Activated T-cell treated with anti-CD3 and anti-CD28 coated beads, Interleukin-2, amount 50 U/mL, for 4 hours (primary cell): ENCODE measurements at places on chromosomes 16 and 17. TPM values are rescaled to one million over a fixed set of nuclear protein-coding genes. Genes with fewer than 3 reads are reported as not detected.

- no peak for DNase-seq
Observed at GRCh38 chr17:82316651-82317393, 586 bp downstream of the CD7 start.

GRCh38 chr16:86826941-86827340, 248.6 kb downstream of the FOXL1 start:
- no peak for DNase-seq

Gene EVPLL
- total RNA-seq, result 0.18 TPM

- no peak for DNase-seq
Observed at GRCh38 chr17:10737736-10738135, 7.9 kb upstream of the TMEM220 start.

Gene PRR15L
- total RNA-seq, result 0.29 TPM

Gene MRPL12
- 359 TPM for total RNA-seq

DNA sequence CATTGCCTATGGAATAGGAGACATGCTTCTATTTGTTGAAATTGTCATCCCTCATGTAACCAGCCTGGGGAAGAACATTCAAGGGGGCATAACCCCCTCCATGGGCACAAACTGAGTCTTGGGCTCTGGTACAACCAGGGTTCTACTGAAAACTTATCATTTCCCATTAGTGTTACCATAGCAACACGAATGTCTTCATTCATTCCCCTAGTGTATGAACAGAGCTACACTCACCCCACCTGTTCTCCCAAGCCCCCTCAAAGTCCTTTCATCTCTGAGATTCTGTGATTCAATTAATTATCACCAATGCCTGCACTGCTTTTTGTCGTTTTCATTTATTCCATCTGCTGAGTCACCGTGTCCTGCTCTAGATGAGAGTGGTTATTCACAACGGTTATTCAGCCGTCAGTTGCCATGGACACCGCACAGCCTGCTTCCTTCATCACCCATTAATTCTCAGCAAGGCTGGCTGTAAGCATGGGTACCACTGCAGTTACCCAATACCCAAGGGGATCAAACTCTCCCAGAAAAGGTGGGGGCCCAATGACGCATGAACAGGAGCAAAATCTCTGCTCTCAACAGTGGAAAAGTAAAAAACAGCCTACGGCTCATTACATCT, 1.6 kb upstream of the GAST start:
- no peak for DNase-seq
